ENCODE measurements at places on chromosomes 3 and 15. TPM values are rescaled to one million over a fixed set of nuclear protein-coding genes. Genes with fewer than 3 reads are reported as not detected.

Gene LDHAL6B
- not detected for total RNA-seq

DNA sequence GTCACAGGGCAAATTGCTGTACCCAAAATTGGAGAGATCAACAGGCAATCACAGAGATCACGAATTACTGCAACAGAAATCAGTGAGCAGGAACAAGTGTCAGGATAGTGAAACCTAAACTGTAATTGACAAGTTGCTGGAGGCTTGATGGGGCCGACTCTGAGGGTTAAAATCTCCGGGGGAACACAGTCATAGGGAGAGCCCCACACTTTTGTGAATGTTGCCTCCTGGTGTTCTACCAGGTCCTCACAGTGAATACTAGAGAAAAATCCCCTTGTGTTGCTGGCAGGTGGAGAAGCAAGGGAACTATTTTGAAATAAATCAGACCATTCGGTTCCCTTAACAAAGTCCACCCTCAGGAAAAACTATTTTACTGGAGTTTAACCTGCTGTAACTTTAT is 697.5 kb upstream of the CBLB start:
- no peaks in the 10 kb centered on the region for H3K4me1 ChIP-seq
- no peaks in the 10 kb centered on the region for H3K27me3 ChIP-seq
- no peaks in the 10 kb centered on the region for H3K36me3 ChIP-seq
- DNase-seq: no peak
- no peak overlapping the region for H3K4me3 ChIP-seq

GRCh38 chr15:63018639-63019038 is 23.9 kb upstream of the TPM1 start:
- H3K27me3 ChIP-seq: no peaks in the 10 kb centered on the region
- no peak overlapping the region for H3K4me3 ChIP-seq
- DNase-seq: no peak
- no peaks in the 10 kb centered on the region for H3K36me3 ChIP-seq
- no peaks in the 10 kb centered on the region for H3K4me1 ChIP-seq

Gene RGMA
- 14.2 TPM for total RNA-seq

Gene IL12A
- total RNA-seq: 0.98 TPM

- no peak for DNase-seq
- H3K27ac ChIP-seq: no peak overlapping the region
- H3K4me3 ChIP-seq: no peak overlapping the region
- no peaks in the 10 kb centered on the region for H3K4me1 ChIP-seq
- no peaks in the 10 kb centered on the region for H3K36me3 ChIP-seq
Measured at GRCh38 chr3:99805160-99805559, 12.5 kb upstream of the CMSS1 start.

DNA sequence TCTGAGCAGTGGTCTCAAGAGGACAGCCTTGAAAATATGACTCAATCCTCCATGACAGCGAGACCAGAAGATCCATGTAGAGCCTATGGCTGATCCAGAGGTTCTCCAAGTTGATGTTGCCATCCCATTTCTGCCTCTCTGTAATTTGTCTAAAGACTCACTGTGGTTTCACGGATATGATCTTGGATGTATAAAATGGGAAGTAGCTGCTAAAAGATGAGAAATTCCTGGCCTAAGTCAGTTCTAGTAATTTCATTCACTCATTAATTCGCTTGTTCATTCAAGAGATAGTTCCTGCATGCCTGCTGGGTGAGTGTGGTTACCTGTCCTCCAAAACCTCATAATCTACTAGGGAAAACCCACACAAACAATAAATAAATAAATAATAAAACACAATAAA is 145.9 kb downstream of the TNIK start:
- DNase-seq: no peak
- no peak overlapping the region for H3K27ac ChIP-seq
- H3K27me3 ChIP-seq: no peaks in the 10 kb centered on the region
- no peak overlapping the region for H3K4me3 ChIP-seq
- no peaks in the 10 kb centered on the region for H3K36me3 ChIP-seq

Gene SGO1
- total RNA-seq: 0.91 TPM

Gene KLF15
- total RNA-seq: 52.4 TPM

- no peak for DNase-seq
- no peaks in the 10 kb centered on the region for H3K36me3 ChIP-seq
- no peak overlapping the region for H3K4me3 ChIP-seq
- H3K4me1 ChIP-seq: peaks cover under 1% of the 10 kb centered on the region
Measured at GRCh38 chr15:100107151-100107550, 234.6 kb downstream of the ADAMTS17 start.

- H3K4me3 ChIP-seq: no peak overlapping the region
- no peak overlapping the region for H3K27ac ChIP-seq
- H3K4me1 ChIP-seq: peaks cover 24% of the 10 kb centered on the region
Measured at GRCh38 chr3:172649987-172650386, 60.9 kb downstream of the NCEH1 start.

DNA sequence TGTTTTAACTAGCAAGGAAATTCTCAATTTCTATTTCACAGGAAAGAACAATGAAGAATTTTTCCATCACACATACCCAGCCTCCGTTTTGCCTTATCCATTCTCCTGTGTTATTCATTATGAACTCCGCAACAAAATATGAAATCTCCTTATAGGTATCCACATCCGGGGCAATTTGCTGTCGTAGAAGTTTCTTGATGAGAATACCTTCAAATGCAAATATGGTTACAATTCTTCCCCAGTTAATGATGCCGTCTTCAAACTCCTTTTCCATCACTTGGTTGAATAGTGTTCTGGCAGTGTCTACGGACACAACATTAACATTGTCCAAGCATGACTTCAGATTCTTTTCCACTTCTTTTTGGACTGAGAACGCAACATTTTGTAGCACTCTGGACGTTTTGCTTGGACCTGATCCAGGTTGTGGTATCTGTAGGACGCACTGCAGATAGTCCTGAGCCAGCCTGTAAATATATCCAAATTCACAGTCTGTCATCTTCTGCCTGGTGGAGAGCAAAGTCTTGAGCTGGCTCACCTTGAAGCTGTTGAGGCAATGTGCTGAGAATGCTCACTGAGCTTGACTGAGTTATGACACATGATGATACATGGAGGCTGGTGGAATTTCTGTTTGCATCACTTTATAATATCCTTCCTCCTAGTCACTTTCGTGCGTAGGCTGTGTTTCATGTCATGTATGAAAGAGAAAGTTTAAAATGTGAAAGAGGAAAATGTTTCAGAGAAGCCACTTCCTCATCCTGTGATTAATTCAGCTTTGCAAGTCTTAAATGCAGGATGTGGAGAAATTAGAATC is at the start of gene BCL2A1:
Gene BCL2A1, minus strand, starts transcription at position 573 of the 811 bp plus-strand sequence. Its CDS starts 77 bp downstream, at position 496.
- peak within 1 kb of the TSS; percentile 18 for H3K4me3 ChIP-seq
- peaks cover 5% of the 10 kb centered on the region for H3K4me1 ChIP-seq
- no peaks in the 10 kb centered on the region for H3K36me3 ChIP-seq
- peak; percentile 58 for DNase-seq

GRCh38 chr3:66397745-66398144 is 103.1 kb downstream of the LRIG1 start:
- H3K27ac ChIP-seq: no peak overlapping the region
- DNase-seq: peak; percentile 41
- H3K27me3 ChIP-seq: no peaks in the 10 kb centered on the region
- H3K4me1 ChIP-seq: peaks cover 5% of the 10 kb centered on the region

DNA sequence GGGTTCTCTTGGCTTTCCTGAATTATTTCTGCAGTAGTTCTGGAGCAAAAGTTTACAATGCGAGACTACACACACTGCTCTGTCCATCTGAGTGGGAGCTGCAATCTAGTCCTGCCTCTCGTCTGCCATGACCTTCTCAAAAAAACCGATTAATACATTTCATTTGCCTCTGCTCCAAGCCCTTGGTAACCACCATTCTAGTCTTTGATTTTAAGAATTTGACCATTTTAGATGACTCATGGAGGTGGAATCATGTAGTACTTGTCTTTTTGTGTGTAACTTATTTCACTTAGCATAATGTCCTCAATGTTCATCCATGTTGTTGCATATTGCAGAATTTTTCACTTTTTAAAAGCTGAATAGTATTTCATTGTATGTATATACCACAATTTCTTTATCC is 356.9 kb downstream of the SV2B start:
- H3K4me1 ChIP-seq: no peaks in the 10 kb centered on the region
- no peaks in the 10 kb centered on the region for H3K36me3 ChIP-seq
- H3K27me3 ChIP-seq: no peaks in the 10 kb centered on the region
- no peak overlapping the region for H3K27ac ChIP-seq
- DNase-seq: no peak

GRCh38 chr15:66233487-66234415 is 19.8 kb downstream of the MEGF11 start:
- no peak for DNase-seq
- H3K27ac ChIP-seq: no peak overlapping the region
- no peak overlapping the region for H3K4me3 ChIP-seq

- H3K27ac ChIP-seq: no peak overlapping the region
- no peaks in the 10 kb centered on the region for H3K36me3 ChIP-seq
- no peaks in the 10 kb centered on the region for H3K27me3 ChIP-seq
- no peak overlapping the region for H3K4me3 ChIP-seq
- no peak for DNase-seq
- H3K4me1 ChIP-seq: no peaks in the 10 kb centered on the region
Measured at GRCh38 chr3:54671511-54671910, 256.3 kb downstream of the LRTM1 start.

Gene SLC38A3
- total RNA-seq: not detected

Gene XCR1
- total RNA-seq: 0.20 TPM

Gene GOLGA8A
- 81.6 TPM for total RNA-seq
